NCI-H1436 treated with DMSO at 0.1 percent for 48 hours (cell line): ENCODE measurements at places on chromosomes 16 and 17.

GRCh38 chr17:30291543-30292285 lies at the start of gene BLMH:
BLMH (minus strand) TSS chr17:30291944; CDS start chr17:30291819, 125 bp downstream.
- DNase-seq, result no peak

DNA sequence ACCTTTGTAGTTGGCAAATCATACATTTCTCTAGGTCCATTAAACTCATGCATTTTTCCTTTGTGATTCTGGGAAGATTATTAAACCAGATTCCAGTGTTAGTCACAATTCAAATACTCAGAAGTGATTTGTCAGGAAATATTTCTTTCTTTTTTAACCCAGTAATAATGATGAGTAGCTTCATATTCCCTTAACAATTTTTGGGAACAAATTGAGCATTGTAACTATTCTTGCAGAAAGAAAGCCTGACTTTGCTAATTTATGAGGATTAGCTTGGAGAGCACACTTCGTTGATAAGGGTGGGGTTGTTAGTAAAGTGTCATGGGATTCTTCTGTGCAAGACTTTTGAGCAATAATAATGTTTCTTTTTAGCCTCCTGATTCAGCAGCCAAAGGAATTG lies 18.7 kb upstream of the KRT24 start:
- DNase-seq, result no peak

GRCh38 chr16:29687755-29688154 lies 8.8 kb downstream of the QPRT start:
- DNase-seq, result no peak

DNA sequence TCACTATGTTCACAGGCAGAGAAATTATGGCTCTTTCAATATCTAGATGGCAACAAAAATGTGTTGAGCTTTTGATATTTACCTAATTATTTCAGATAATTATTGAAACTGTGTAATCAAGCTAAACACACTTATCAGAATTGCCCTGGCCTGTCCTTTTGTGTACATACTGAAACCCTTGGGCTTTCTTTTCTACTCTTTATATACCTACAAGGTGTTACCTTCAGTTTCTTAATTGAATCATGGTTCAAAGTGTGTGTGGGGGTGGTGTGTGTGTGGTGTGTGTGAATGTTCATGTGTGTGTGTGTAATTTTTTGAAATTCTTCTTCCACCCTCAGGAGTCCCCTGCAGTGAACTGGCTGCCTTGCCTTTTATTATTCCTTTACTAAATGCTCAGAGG lies 506.8 kb upstream of the SOX9 start:
- peak; percentile 93 for DNase-seq

- DNase-seq, result no peak
Observed at GRCh38 chr17:78806451-78806850, 24.4 kb upstream of the CYTH1 start.

DNA sequence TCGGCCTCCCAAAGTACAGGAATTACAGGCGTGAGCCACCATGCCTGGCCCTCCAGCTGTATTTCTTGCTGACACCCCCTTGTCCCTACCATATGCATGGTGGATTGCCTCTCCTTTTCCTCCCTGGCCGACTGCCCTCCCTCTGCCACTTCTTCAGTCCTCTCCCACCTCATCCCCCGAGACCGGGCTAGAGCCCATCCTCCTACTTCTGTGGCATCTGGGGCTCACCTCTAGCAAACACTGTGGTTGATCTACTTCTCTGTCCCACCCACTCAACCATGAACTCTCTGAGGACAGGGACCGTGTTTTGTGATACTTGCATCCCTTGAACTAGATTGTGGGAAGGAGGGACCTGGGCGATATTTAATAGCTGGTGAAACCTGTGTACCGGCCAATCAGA lies 7.5 kb upstream of the AXIN2 start:
- no peak for DNase-seq

DNA sequence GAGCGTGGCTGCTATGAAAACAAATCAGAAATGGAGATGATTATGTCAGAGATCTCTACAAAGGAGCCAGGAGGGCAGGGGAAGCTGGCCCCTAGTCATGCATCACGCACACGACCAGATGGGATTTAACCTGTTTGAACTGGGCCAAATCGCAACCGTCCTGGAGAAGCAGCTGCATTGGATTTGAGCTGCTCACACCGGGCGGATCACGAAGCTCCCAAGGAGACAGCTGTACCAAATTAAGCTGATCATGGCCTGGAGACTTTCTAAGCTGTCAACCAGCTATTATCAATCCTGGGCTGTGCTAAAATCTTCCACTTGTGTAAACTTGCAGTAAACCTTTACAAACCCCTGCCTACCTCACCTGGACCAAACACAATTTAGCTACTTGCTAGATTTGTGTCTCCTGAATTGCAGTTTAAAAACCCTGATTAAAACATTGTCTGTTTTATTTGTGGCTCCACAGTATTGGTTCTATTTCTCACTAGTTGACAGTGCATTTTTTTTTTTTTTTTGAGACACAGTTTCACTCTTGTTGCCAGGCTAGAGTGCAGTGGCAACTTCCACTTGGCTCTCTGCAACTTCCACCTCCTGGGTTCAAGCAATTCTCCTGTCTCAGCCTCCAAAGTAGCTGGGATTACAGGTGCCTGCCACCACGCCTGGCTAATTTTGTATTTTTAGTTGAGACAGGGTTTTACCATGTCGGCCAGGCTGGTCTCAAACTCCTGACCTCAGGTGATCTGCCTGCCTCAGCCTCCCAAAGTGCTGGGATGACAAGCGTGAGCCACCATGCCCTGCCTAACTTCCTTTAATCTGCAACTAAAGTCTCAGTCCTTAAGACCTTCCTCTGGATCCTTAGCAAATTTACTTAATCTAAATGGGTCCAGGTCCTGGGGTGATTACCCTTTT lies 98.3 kb upstream of the GRIN2A start:
- DNase-seq, result no peak

DNA sequence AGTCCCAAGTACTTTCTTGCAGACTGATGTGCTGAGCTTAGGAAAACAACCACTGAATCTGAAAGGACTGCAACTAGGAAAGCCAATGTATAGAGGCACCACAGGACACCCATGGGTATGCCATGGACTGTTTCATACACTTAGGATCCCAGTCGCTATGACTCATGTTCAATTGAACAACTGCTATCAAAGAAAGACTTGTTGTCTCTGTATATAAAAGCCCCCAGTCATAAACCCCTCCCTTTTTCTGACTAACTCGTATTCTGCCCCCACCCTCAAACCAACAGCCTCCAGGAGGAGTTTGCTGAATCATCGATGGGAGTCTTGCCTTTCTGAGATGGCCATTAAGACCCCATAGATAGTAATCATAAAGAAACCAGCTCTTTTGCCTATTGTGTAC lies 205.4 kb downstream of the ANKFN1 start:
- no peak for DNase-seq

- DNase-seq, result peak; percentile 62
Observed at GRCh38 chr17:1315891-1316403, 36.5 kb downstream of the TRARG1 start.

DNA sequence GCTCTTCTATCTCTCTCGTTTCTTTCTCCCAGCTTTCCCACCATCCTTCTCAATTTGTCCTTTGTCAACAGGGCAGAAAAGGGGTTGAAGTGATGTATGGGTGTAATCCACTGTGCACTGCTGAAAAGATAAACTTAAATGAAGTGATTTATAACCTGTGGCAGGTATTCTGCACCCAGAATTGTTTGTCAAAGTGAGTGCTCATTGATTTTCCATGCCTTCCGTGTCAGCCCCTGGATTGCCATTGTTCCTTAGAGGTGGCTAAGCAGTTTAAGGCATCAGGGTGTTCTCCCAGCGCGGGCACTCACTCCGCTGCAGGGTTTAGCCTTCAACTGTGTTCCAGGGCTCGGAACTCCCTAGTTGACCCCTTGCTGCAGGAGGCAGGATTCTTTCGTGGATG lies 82.9 kb downstream of the PITPNC1 start:
- no peak for DNase-seq

DNA sequence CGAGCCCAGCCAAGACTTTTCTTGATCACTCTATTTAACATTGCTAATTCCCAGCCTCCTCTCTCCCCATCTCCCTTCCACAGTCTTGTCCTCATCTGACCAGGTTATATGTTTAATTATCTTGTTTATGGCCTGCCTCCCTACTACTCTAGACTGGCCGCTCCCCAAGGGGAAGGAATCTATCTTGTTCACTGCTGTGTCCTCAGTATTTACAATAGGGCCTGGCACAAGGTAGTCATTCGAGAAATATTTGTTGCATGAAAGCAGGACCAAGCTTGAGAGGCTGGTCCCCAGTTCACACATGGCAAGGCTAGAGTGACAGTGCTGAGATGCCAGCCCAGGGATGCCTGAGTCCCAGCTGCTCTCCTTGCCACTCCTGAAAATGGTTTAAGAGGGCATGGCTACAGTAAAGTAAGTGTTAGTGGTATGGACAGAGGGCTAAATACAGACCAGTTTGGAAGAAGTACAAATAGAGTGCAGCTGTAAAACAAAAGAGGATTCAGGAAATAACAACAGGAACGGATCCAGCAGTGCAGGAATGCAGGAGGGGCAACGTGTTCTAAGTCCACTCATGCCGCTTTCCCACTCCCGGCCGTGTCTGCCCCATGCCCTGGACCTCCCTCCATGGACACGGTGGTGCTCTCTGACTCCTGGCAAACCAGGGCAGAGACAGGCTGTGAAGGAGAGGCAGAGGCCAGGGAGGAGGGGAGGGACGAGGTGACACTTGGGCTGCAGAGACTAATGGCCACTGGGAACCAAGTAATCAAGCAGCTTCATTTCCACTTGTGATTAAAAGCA lies 65.6 kb downstream of the TOM1L2 start:
- DNase-seq, result no peak

- no peak for DNase-seq
Observed at GRCh38 chr17:13293421-13293820, 275.6 kb upstream of the ELAC2 start.

DNA sequence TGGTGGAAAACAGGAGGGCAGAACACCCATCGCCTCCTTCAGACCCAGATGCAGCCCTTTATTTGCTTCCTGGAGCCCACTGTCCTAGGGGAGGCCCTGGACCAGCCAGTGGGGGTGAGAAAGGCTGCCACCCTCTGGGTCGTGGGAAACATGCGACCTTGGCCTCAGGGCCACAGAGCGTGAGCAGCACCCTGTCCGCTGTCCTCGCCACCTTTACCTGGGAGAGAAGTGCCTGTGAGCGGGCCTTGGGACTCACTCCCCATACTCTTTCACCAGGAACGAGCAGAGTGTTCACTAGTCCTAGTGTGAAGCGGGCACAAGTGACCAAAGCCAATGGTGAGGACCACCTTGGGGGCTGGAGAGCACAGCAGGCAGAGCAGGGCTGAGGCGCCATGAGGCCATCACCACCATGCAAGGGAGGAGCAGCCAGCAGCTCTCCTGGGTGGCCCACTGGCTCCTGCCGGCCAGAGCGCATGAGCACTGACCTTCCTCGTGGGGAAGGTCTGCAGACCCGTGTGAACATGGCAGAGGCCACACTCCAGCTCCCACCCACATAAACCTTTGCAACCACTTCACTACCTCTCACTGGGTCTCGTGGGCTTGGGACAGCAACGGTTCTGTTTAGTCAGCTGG lies 8.5 kb downstream of the SMCR8 start:
- DNase-seq, result no peak

DNA sequence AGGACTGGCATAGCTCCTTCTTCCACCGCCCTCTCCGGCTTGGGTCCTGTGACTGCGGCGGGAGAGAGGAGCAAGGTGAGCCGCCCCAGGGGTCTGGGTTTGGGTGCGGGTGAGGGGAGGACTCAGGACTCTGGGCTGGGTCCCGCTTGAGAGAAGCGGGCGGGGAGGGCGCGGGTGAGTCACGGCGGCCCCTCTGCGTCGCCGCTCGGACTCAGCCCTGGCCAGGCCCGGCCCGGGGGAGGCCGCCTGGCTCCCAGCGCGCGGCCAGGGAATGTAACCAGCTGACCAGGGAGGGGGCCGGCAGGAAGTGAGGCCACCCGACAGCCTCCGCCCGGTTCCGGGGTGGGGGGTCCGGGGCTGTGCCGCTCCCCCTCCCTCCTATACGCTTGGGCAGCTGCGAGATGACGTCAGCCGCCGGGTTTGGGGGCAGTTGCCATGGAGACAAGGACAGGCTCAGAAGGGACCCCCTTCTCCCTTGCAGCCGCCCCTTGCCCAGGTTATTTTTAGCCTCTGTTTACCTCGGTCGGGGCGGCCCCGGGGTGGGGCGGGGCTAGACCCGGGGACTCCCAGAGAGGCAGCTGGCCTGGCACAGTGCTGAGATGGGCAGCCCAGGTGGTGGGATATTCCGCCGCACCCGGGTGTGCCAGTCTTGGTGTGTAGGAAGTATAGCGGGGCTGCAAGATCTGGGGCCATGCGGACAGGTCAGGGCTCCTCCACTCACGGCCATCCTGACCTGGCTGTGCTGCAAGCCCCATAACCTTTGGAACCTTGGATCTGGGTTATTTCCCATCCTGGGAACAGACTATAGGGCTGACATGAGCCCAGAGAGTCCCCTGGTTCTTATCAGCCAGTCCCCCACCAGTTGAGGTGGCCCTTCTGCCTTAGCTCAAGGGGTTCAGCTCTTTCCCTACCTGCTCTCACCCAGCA lies 1.6 kb downstream of the RIPOR1 start:
- DNase-seq, result no peak
